ENCODE measurements at places on chromosomes 3 and 15.

DNA sequence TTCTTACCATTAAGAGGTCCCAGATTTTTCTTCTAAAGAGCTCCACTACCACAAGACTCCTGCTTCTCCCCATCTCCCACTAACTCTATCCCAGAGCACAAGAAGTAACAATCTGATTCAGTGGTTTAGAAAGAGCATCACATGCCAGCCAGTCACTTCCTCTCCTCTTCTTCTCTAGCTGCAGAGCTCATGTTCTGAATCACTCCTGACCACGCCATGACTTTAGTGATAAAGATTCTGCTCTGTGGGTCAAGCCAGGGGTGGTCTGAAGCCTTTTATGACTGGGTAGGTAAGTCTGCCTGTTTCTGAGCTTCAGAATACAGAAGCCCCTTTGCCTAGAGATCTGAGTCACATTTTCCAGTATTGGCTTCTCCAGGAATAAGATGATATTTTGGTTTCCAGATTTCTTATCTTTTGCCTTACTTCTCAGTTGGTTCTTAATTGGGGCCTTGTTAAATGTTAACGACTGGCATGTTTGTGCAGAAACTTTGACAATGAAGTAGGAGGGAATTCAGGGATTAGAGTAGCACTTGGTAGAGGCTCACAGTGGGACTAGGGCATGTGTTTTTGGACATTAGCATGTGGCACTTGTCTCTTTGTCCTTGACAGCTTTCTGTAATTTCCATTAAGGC is 27.6 kb upstream of the ADAMTSL3 start:
- no peak for DNase-seq

DNA sequence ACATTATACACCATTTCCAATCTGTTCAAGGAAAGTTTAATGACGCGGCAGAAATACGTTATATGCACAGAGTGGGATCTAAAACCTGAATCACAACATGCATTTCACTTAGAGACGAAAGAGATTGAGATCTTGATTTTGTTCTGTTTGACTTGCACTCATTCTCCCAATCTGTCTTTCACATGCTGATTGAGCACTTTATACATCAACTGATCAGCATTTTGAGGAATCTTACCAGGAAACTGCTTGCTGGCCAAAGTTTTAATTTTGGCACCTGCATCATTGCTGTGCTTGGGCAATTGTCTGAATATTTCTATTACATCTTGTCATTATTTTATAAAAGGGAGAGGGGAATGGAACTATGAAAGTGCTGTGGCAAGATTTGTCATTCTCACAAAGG is 47.7 kb upstream of the ATP10A start:
- DNase-seq = no peak

DNA sequence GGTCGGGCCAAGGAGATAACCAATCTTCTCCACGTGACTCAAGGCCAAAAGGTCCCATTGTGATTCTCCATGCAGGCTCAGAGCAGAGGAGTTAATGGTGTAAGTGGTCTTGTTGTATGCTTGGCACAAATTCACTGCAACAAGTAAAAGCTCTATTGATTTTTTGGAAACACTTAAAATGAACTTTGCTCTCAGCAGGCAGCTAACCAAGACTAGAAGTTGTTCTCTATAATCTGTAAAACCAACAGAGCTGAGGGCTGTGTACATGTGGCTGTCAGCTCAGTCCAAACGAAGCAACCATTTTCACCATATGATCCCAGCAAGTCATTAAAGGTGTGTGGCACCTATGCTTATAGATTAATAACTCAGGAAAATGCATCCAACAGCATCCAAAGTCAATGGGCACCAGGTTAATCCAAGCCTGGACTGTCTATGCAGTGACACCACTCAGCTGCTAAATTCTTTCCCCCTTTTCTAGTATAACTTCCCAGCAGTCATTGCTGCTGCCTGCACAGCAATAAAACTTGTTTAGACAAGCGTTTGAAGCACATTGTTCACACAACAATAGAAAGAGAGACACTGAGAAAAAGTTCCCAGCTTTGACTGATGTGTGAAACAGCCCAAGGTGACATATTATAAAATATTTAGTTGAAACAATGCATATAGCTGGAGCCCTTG is 603.8 kb upstream of the ADAMTS9 start:
- DNase-seq = no peak

- DNase-seq = no peak
These were observed 8.7 kb downstream of the LTK start for GRCh38 chr15:41504751-41505492.

DNA sequence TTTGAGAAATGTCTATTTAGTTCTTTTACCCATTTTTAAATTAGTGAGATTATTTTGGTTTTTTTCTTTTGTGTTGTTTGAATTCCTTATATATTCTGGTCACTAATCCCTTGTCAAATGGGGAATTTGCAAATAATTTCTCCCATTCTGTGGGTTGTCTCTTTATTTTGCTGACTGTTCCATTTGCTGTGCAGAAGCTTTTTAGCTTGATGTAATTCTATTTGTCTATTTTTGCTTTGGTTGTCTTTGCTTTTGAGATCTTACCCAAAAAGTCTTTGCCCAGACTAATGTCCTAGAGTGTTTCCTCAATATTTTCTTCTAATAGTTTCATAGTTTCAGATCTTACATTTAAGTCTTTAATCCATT is 472.9 kb downstream of the TBL1XR1 start:
- DNase-seq = no peak

DNA sequence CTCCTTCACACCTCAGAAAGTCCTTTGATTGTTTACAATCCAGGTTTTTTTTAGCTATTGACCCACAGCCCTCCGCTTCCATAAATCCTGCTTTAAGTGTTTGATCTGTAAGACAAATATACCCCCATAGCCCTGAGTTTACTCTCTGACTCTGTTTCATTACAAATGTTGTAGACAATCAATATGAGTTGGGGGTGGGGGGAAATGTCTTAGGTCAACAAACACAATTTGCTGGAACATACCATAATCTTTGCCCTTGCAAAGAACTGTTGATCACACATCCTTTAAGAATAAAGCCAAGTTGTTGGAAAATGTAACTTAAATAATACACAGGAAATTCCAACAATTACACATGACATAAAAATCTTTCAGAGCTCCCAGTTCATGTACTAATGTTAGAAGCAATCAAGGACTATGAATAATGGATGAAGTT is 301.8 kb upstream of the SEMA6D start:
- DNase-seq = no peak

DNA sequence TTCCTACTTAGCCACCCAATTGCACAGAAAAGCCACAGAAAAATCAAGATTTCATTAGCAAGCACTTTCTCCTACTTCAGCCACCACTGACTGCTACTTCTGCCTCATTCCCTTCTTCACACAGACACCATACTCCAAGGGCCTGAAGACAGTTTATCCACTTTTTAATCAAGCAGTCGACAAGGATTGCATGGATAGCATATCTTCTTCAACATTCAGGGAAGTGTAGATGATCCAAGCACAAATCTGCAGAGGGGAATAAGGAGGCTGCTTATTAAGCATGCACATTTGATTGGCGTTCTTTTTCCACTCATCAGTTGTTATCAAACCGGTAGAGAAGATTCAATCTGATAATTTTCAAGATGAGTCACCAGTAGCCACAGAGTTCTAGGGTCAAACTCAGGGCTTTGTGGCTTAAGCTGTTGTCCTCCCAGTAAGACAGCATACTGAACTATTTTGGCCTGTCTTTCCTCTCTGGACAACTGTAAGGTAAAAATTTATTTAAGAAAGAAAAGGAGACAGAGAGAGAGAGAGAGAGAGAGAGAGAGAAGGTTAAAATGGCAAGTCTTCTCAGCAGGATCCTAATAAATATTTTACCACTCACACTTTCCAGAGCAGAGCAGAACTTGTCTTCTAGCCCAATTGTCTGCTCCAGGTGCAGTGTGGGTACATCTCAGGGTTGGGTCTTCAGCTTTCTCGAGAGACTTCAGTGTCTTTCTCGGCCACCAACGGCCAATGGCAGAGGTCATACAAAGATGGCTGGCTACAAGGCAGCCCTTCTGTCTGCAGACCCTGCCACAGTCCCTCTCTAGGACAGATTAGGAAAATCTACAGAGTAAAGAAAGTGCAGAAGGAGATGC is 80.6 kb upstream of the BHLHE40 start:
- no peak for DNase-seq

DNA sequence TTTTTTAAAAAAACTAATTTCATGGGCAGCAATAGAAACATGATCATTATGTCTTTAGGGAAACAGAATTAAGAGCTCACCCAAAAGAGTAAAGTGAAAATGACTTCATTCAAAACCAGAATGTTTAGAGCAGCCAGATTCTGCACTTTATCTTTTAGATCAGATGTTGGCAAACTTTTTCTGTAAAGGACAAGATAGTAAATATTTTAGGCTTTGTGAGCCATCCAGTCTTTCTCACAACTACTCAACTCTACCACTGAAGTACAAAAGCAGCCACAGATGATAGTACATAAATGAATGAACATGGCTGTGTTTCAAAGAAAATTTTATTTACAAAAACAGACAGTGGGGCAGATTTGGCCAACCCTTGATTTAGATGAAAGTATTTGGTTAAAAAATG is 84.5 kb downstream of the SETD2 start:
- DNase-seq = no peak

Measured in hypothalamus (tissue), 51 donors.